ENCODE measurements at places on chromosomes 2 and 18.

DNA sequence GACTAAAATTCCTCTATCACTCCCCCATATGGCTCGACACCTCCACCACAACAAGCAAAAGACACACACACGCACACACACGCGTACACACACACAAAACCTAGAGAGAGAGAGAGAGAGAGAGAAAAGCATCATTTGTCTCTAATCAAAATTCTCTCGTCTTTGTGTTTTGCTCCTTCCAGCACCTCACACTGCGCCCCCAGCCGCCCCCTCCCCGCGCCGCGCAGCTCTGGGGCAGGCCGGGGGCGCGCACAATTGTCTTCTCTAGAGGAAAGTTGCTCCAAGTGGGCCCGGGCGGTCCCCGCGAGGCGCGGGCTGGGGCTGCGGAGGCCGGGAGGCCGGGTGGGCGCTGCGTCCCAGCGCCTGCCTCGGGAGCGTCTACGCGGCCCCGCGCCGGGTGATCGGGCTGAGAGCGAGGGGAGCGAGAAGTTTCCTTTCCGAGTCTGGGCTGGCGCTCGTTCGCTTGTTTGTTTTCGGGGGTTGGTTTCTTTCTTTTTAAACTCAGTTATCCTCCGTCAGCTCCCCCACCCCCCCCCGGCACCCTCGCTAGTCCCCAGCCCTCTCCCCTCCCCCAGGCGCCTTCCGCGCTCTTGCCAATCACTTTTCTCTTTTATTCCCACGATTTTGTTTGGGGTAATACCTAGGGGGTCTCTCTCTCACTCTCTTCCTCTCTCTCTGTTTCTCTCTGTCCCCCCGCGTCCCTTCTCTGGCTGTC, 4.1 kb downstream of the ZEB2 start:
- DNase-seq, result no peak

GRCh38 chr18:54607213-54608027, 16.4 kb downstream of the DYNAP start:
- DNase-seq, result no peak

- no peak for DNase-seq
Measured at GRCh38 chr2:10094271-10094814, 14.1 kb upstream of the CYS1 start.

- no peak for DNase-seq
Measured at GRCh38 chr2:236888794-236889780, 196.6 kb upstream of the COPS8 start.

GRCh38 chr18:65761636-65762295, 11.0 kb downstream of the CDH7 start:
- no peak for DNase-seq

- no peak for DNase-seq
Measured at GRCh38 chr2:216695401-216695821, at the start of gene IGFBP5. Gene IGFBP5, minus strand, starts transcription at chr2:216695549. Its CDS starts 774 bp downstream, at chr2:216694775.

DNA sequence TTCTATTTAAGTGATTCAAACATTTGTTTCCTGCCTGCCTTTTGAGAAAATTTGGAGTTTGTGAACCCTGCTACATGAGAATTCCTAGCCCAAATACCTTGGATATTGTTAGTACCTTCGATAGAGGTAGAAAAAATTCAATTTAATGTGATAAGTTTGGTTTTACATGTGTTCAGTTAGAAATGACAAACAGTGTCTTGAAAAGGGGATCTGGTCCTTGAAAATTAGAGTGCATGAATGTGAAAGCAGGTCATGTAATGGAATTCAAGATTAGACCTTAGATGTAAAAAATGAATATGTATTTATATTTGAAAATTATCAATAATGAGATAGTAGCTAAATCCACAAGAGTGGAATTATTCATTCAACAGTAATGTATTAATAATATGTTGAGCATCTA, 70.5 kb downstream of the PIK3C3 start:
- no peak for DNase-seq

DNA sequence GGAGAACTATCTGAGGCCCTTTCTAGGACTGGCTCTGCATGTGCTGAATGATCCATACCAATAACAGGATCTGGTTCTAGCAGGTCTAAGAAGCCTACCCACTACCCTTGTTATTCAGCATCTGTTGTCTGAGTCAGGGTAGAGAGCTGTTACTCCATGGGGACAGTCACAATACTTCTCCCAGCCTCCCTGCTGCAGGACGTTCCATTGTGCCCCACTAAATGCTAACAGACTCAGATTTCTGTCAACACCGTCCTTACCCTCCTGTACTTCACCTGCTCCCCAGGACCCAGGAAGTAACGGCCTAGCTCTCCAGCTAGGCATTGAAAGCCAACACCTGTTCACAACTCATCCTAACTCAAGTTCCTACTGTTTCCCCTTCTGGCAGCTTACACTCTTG, 719.7 kb upstream of the ID2 start:
- no peak for DNase-seq

DNA sequence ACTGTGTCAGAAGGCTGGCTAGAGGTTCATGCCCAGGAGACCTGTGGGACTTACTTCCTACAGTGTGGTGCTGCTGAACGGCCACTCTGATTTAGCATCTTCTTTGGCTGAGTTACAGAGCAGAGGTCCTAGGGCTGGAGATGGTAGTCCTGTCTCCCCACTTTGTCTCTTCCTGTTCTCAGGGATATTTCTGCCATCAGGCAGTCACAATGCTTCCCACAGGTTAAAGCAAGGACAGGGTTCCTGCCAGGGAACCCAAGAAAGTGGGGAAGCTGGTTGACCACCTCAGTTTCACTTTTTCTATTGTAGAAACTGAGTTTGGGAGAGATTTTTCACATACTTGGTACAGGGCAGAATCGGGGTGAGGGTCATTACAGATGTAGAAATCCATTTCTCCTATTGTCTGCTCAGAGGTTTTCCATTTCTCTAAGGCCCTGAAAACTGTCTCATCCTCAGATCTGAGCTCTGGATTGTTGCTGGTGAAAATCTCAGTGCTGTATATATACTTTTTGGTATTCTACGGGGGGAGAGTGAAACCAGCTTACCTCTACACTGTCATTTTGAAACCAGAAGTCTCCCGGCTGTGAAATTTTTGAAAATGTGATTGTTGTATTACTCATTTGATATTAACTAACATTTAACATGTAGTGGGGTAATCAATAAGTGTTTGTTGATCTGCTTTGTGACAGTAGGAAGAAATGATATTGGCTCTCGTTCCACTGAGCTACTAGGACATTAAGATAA, 37.0 kb upstream of the MEP1B start:
- no peak for DNase-seq

DNA sequence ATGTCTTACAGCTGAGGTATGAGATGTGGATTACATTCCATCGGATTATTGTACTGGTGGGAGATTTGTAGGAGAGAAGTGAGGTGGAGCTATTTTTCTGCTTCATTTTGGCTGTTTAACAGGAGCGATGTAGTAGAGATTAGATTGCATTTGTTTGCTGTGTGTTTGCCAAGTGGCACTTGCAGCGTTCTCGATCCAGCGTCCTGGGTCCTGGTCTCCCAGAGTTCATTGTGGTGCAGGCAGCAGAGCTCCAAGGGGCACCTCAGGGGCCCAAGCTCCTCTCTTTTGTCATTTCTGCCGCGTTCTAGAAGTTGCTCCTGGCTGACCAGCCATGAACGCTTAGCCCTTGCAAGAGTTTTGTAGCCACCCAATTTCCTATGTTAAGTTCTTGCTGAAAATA, 210.1 kb upstream of the APCDD1 start:
- DNase-seq, result no peak

DNA sequence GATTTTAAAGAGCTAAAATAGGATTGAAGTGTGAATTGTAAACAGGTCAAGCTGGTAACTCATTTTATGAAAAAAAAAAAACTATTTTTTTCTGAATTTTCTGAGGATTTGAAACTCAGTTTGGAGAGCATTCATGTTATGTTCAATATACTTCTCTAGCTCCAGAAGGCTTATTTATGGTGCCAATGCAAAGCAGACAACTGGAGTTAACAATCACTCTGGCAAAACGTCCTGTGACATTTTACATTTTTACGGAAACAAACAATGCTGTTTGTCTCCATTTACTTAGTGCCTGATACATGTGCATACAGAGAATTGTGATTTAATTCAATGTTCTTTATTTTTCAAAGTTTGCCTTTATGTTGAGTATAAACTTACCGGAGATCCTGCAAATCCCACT, 96.0 kb downstream of the COL5A2 start:
- no peak for DNase-seq

DNA sequence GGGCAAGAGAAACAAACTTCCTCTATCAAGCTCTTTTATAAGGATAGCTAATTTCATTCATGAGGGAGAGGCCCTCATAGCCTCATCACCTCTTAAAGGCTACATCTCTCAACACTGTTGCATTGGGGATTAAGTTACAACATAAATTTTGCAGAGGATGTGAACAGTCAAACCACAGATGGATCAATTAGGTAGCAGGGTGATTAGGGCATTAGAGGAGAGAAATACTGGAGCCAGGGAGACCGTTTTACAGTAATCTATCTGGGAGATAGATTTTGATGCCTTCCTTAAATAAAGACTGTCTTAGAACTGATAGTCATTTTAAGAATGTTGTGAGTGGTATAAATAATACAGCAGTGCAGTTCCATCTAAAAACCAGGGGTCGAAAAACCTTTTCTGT, 258.9 kb downstream of the DCC start:
- DNase-seq, result no peak

GRCh38 chr2:68341062-68341329, 21.2 kb upstream of the CNRIP1 start:
- DNase-seq, result no peak

DNA sequence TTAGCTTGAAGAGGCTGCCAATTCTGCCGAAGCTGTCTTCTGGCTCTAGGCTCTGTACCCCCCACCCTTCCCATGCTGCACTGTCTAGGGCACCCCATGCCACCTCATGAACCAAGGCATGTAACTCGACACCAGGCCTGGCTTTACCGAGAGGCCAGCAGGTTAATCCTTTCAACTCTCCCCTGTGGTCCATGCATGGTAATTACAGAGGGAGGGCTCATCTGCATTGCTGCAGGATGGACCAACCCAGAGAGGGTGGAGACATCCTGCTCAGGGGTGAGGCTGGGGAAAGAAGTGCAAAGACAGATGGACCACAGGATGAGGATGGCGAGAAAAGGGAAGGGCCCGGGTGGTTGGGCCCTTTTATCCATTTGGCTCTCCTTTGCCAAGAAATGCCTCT, 65.8 kb downstream of the KCTD1 start:
- DNase-seq, result no peak

GRCh38 chr2:238459081-238459629, 32.4 kb downstream of the ASB1 start:
- no peak for DNase-seq

- no peak for DNase-seq
Measured at GRCh38 chr2:146890491-146890890, 954.3 kb upstream of the ACVR2A start.

DNA sequence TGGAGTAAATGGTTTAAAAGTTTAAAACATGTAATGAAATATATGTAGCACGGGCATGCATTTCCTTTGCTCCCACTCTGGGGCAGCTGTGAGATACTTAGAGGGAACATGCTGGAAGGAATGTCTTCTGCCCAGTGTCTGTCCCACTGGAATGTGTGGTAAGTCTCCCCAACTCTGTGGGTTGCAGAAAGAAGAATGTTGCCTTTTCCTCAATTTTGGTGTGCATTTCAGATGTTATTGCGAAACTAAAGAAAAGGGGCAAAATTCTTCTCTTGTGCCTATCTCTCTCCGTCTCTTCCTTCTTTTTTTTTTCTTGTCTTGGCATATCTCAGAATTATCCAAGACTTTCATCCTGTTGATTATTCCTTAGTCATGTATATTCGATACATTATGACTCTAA, 201.1 kb downstream of the SH3RF3 start:
- no peak for DNase-seq

GRCh38 chr18:9704233-9705118, 3.6 kb upstream of the RAB31 start:
- no peak for DNase-seq

DNA sequence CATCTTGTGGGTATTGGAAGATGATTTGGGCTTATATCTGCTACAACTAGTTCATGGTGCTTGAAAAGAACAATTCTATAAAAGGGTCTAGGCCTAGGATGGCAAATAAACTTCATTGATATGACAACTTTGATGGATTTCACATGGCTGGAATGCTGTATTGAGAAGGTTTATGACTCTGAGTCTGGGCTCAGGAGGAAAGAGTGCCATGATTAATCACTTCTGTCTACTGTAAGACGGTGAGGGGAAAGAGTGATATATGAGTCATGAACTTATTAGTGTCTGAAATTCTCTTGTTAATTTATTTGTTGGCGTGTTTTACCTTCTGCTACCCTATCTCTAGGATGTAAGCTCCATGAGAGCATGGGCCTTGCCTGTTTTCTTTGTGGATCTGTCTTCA, 17.0 kb upstream of the ADCYAP1 start:
- no peak for DNase-seq

Measured in stimulated activated CD8-positive, alpha-beta memory T cell treated with anti-CD3 and anti-CD28 coated beads, Interleukin-15, amount 100 ng/mL, for 48 hours (primary cell).